A172 (cell line): ENCODE measurements at places on chromosomes 16 and 17.

DNA sequence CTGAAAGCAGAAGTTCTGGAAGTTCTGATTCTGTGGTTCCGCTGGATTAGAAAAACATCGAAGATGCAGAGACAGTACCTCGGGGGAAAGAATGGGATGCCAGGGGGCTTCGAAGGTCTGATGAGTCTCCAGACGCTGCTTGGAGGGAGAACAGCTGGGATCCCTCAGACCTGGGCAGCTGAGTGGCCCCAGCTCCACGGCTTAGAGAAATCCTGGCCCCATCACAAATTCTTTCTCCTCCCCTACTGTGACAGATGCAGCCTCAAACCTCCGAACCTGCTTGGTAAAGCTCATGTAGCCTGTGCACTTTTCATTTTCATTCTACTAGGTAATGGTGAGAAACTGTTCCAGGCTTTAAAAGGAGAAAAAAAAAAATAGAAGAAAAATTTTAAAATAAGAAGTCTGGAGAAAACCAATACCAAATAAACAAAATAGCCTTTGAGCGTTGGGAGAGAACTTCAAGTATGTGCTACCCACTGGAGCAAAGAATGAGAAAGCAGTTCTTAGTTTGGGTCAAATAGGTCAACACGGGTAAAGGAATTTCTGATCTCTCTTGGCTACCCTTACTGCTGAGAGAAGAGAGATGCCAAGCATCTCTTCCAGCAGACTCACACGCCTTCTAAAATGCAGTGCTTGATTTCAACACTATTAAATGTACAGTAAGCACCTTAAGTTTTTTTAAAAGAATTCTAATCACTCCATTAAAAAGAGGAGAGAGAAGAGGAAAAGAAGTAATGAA lies 19.9 kb downstream of the MAF start:
- no peak for DNase-seq

DNA sequence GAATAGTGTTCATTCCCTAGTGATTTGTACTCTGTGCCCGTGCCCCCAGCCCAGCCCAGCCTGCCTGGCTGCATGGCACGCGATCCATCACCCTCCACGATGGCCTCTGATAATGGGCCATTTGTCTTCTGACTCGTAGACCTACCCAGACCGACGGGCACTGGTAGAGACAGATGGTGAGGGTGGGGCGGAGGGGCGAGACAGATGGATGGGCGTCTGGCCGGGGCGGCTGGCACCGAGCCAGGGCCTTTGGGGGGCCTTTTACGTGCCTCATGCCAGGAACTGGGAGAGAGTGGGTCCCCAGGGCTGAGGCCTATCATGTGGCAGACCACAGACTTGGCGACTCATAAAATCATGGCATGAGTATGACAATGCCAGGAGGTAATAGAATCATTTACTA lies 25.4 kb downstream of the CRHR1 start:
- DNase-seq, result peak; percentile 14

DNA sequence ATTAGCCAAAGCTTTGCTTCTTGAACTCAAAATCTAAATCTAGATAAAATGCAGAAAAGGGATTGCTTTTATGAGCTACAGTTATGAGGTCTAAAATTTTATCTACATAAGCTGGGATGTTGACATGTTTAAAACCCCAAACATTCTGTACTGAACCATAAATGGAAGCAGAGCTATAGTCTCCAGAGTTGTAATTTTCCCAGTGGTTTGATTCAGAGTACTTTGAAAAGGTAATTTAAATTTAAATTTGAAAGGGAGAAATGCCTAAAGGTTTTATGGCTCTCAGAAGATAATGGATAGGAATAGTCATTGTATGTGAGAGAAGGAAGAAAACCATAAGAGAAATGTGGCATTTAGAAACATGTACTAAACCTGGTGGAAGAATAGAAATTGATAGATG lies 163.2 kb downstream of the PPM1E start:
- DNase-seq, result no peak

DNA sequence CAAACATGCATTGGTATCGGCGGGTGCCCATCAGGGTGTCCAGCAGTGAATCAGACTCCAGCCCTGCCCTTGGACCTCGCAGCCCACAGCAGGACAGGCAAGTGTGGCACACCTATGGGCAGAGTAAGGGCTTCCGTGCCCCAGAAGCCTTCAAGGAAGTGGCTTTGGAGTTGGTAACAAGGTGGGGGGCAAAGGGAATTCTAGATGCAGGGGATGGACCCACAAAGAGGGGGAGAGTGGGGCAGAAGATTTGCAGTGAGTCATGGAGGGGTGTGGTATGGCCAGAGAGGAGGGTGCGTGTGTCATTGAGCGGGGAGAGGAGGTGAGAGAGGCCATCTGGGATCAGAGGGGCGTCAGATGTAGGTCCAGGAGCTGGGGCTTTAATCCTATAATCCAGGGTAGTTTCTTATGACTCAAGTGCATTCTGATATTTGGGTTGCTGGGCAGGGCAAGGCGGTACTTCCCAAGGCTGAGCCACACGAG lies 8.5 kb upstream of the SPNS2 start:
- peak; percentile 67 for DNase-seq

- DNase-seq, result no peak
Observed at GRCh38 chr17:55830699-55831471, 80.0 kb downstream of the PCTP start.
